Vagina (tissue), 2 donors: ENCODE measurements at places on chromosomes 7 and 10. TPM values are rescaled to one million over a fixed set of nuclear protein-coding genes. Genes with fewer than 3 reads are reported as not detected.

Gene BTAF1
- total RNA-seq = 41.0 TPM

Gene RASA4B
- 19.6 TPM for total RNA-seq

Gene CHST15
- total RNA-seq = 27.0 TPM

Gene LEP
- 7.4 TPM for total RNA-seq

Gene PI4K2A
- 17.7 TPM for total RNA-seq

Gene PHKG1
- not detected for total RNA-seq

Gene C10orf71
- total RNA-seq = not detected

Gene HHEX
- total RNA-seq = 6.1 TPM

Gene EMX2
- 0.74 TPM for total RNA-seq

Gene SLC18A2
- total RNA-seq = 11.5 TPM

Gene NUTM2B
- 0.25 TPM for total RNA-seq

Gene RNF148
- total RNA-seq = 1.7 TPM

Gene DNA2
- total RNA-seq = 3.7 TPM

Gene BMPR1A
- total RNA-seq = 33.1 TPM

Gene YKT6
- total RNA-seq = 47.6 TPM

Gene LBX1
- total RNA-seq = not detected

Gene PRRT4
- total RNA-seq = 7.6 TPM

Gene PRKG1
- 17.9 TPM for total RNA-seq

Gene SPDYE11
- not detected for total RNA-seq

Gene IL15RA
- 41.0 TPM for total RNA-seq

Gene CRHR2
- not detected for total RNA-seq

Gene GTF2IRD1
- 33.6 TPM for total RNA-seq

Gene OR2F1
- total RNA-seq = not detected

Gene GHRHR
- not detected for total RNA-seq

Gene INMT
- total RNA-seq = 5.6 TPM

Gene WDR91
- total RNA-seq = 31.2 TPM

Gene DPY19L1
- 11.3 TPM for total RNA-seq

Gene ACSL5
- 8.3 TPM for total RNA-seq

Gene LIPF
- not detected for total RNA-seq

Gene VPS37D
- 5.4 TPM for total RNA-seq

Gene SRPK2
- 47.1 TPM for total RNA-seq

Gene CPVL
- 9.6 TPM for total RNA-seq

Gene PODXL
- 26.0 TPM for total RNA-seq

Gene CCDC172
- not detected for total RNA-seq
